Osteocyte (in vitro differentiated cells): ENCODE measurements at places on chromosomes 2 and 18. TPM values are rescaled to one million over a fixed set of nuclear protein-coding genes. Genes with fewer than 3 reads are reported as not detected.

- no peak for DNase-seq
- H3K4me1 ChIP-seq: no peaks in the 10 kb centered on the region
- H3K4me3 ChIP-seq: no peak overlapping the region
- H3K36me3 ChIP-seq: no peaks in the 10 kb centered on the region
- H3K27me3 ChIP-seq: peaks cover 12% of the 10 kb centered on the region
These were observed 22.6 kb downstream of the ADD2 start for GRCh38 chr2:70745276-70745825.

- H3K4me1 ChIP-seq: no peaks in the 10 kb centered on the region
- no peak overlapping the region for H3K27ac ChIP-seq
- H3K36me3 ChIP-seq: no peaks in the 10 kb centered on the region
- H3K4me3 ChIP-seq: no peak overlapping the region
- no peaks in the 10 kb centered on the region for H3K27me3 ChIP-seq
These were observed 378.6 kb upstream of the CWC22 start for GRCh38 chr2:180385601-180386201.

Gene MC5R
- not detected in 2 replicates for total RNA-seq

DNA sequence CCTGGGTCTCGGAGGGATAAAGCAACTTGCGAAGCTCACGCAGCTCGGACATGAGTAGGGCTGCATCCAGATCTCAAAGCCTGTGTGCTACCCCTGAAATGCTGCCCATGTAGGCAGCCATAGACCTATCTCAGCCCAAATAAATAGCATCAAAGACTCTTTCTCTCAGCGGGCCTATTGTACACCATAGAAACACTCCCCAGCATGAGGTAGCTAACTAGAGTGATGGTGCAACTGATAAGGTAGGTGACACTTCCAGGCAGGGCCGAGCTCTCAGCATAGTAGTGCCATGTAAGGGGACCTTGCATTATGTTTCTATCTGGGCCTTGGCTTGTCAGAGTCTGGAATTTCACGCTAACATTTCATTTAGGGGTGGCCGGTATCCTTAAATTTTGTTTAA, 52.4 kb downstream of the RABL2A start:
- H3K4me3 ChIP-seq: no peak overlapping the region
- no peak overlapping the region for H3K27ac ChIP-seq
- DNase-seq: no peak
- H3K36me3 ChIP-seq: no peaks in the 10 kb centered on the region
- peaks cover 51% of the 10 kb centered on the region for H3K27me3 ChIP-seq
- H3K4me1 ChIP-seq: no peaks in the 10 kb centered on the region

Gene SCN7A
- 0.11 TPM in 1 of 2 replicates, not detected in the other for total RNA-seq

Gene CHRND
- not detected in 2 replicates for total RNA-seq

DNA sequence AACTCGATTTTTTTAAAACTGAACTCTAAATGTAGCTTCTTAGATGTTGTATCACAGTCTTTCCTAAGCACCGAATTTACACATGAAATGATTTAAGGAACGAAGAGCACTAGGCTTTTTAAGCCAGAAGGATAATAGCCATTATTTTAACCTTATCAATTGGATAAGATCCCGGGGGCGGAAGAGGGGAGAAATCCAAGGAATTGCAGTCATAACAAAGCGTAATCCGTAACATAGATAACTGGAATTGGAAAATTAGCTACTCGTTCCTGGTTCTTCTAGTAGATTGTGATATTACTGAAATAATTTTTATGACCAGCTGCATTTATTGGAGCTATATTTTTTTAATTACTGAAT, 988 bp upstream of the KANSL1L start:
- H3K27me3 ChIP-seq: peaks cover 31% of the 10 kb centered on the region
- DNase-seq: no peak

Gene TEKT4
- total RNA-seq: not detected in 2 replicates

Gene GDF7
- total RNA-seq: 9.0 and 10.1 TPM in 2 replicates

GRCh38 chr2:186629250-186629996, 39.6 kb downstream of the ITGAV start:
- peaks cover 19% of the 10 kb centered on the region for H3K4me1 ChIP-seq
- no peak for DNase-seq
- H3K4me3 ChIP-seq: no peak overlapping the region
- H3K27ac ChIP-seq: peak overlapping the region; percentile 28

- no peaks in the 10 kb centered on the region for H3K36me3 ChIP-seq
- no peak overlapping the region for H3K27ac ChIP-seq
- H3K4me3 ChIP-seq: no peak overlapping the region
- no peaks in the 10 kb centered on the region for H3K4me1 ChIP-seq
These were observed 170.6 kb upstream of the SPHKAP start for GRCh38 chr2:228352048-228352447.

Gene NFE2L2
- 98.4 and 100 TPM in 2 replicates for total RNA-seq
